ENCODE measurements at places on chromosomes 4 and X.

DNA sequence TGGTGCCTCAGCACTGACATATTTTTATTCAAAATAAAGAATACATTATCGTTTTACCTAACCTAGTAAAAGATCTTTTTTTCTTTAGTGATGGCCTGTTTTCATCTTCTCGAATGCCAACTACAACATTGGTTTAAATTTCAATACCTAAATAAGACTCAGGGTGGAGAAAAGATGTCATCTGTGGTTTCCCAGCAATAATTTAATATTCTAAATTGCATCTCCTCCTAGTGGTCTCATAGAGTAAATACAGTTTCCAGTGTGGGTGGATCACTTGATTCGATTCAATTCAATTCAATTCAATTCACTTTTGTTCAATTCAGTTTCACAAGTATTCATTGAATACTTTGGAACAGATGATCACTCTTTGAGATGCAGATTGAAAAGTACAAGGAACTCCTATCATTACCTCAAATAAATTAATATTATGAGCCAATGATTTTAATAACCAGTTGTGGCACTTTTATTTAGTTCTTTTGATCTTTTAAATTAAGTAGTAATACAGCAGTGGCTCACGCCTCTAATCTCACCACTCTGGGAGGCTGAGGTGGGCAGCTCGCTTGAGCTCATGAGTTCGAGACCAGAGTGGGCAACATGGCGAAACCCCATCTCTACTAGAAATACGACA is 427.2 kb downstream of the FAT4 start:
- peak; percentile 31 for DNase-seq

DNA sequence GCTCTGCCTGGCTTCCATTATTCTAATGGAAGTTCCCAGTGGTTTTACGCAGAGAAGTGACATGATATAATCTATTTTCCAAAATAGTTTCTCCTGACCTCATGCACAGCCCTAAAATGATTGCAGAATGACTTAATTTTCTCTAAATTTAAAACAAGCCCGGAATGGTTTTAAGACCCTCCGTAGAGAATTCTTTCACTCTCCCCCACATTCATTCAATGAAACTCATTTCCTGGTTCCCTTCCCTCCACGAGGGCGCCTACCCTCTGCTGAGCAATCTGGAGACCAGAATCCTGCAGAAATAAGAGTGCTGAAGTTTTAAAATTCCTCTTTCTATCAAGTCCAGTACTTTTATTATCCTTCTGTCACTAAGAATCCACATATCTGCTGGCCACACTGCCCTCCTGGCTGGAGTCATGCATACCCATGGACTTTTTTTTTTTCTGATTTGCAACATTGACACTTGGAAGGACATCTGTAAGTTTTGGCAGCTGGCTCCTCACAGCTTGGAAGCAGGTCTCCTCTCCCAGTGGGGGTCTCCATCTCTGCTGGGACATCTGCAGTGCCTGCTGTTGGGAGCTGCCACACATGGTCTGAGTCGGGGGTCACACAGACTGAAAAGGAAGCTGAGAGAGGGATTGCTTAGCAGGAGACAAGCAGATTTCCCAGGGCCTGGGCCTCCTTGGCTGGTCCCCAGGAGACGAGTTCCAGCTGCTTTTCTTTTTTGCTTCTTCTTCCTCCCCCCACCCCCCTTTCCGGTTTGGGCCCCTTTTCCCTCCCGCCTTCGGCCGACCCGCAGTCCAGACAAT is 86.1 kb downstream of the SOWAHB start:
- peak; percentile 77 for DNase-seq

DNA sequence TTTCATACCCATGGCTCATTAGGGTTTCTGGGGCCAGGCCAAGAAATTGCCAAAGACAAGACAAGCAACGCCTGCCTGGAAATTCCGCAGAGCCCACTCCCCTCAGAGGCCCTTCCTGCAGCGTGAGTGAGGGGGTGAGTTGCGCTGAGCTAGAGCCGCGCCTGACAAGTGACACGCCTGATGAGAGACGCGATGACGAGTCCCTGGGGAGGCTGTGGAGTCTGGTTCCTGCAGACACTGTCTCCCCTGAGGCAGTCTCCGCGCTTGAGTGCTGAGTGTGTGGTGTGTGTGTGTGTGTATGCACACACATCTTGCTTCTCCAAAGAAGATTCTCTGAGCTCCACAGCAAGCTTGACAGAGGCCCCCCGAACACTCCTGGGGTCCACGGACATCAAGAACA is 269.8 kb downstream of the BCOR start:
- no peak for DNase-seq

GRCh38 chr4:176291748-176292147 is 22.7 kb upstream of the ASB5 start:
- no peak for DNase-seq

- DNase-seq = peak; percentile 53
Measured at GRCh38 chr4:112523764-112524505, 8.0 kb upstream of the NEUROG2 start.

DNA sequence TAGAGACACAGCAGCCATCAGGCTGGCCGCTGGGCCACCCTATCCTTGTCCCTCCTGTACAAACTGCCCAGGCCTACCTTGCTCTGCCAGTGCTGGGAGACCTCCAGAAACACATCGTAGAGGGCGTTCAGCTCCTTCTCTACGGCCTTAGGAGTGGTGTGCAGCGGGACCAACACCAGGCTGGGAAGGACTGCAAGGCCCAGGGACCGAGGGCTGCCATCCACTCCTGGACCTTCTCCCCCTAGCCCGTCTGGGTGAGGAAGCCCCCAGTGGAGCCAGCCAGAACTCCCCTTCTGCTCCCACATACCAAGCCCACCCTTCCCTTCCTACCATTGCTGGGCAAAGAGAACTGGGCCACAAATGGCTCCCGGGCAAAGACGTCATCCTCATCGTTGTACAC is 5.0 kb downstream of the RPL10 start:
- DNase-seq = no peak

DNA sequence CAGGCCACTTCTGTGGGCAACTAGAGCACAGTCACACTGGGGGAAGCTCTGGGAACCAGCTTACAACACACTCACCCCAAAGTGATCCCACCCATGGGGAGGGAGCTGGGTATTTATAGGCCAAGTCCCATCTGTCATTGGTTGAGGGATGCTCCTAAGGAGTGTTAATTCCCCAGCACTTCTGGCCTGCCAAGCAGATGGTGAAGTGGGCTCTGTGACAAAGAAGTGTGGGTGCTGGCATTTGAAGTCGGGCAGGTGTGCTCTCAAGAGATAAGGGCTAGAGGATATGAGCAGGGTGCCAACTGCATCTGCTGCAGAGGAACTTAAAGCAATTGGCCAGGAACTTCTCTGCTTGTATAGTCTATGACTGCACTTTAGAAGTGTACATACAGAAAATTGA is 30.9 kb downstream of the PTCHD1 start:
- no peak for DNase-seq

GRCh38 chr4:155032521-155033229 is 175.8 kb upstream of the NPY2R start:
- no peak for DNase-seq

- no peak for DNase-seq
Measured at GRCh38 chr4:95749204-95749603, 90.7 kb upstream of the PDHA2 start.

DNA sequence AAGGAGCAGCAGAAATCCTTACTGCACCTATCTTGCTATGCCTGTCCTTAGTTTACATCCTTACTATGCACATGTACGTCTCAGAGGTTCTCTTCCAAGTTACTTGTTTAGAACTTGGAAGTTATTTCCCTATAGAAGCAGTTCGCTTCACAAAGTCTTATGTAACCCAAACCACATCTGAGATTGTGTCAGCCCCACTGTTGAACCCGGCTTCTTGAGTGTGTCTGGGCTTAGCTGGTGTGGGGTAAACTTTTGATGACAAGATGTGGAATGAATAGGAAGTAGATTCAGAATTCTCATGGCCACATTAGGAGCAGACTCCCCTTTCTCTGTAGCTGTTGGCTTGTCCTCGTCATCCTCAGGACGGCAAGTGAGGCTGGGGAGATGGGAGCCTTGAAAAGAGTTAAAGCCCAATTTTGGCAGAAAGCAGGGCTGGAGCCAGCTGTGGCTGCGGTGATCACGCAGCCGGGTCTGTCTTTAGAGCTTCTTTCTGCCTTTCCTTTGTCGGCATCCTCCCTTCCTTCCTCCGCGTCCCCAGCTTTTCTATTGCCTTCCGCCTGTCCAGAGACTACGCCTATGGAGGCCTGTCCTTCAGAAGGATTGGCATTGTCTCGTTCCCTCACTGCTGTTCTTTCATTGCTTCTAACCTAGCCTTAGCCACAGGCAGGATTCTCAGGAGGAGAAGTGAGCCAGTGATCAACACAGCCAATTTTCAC is 23.0 kb upstream of the LIMCH1 start:
- no peak for DNase-seq

DNA sequence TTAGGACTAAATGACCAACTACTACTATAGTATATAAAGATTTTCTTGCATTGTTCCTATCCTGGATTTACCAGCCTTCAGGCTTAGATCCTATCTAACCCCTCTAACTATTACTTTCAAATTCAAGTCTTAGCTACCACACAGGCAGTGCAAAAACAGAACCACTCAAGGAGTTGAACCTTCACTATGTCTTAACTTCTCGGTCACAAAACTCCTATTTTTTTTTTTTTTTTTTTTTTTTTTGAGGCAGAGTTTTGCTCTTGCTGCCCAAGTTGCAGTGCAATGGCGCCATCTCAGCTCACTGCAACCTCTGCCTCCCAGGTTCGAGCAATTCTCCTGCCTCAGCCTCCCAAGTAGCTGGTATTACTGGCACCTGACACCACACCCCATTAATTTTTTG is 6.3 kb upstream of the FAM200B start:
- no peak for DNase-seq

- peak; percentile 95 for DNase-seq
Measured at GRCh38 chr4:74682567-74683359, 111.6 kb downstream of the BTC start.

GRCh38 chr4:93730251-93730650 is 98.3 kb upstream of the ATOH1 start:
- no peak for DNase-seq

- DNase-seq = no peak
Measured at GRCh38 chr4:40515037-40515397, 114.6 kb downstream of the RBM47 start.

DNA sequence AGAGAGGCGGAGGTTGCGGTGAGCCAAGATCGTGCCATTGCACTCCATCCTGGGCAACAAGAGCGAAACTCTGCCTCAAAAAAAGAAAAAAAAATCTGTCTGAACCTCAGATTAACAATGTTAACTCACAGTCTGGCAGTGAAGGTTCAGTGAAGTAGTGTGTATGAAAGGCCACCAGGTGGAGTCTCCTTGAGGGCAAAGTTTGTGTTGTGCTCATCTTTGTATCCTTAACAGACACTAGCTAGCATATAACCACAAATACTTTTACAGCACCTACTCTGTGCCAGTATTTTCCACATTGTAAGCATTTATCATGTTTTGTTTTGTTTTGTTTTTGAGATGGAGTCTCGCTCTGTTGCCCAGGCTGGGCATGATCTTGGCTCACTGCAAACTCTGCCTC is 46.0 kb upstream of the MGST2 start:
- peak; percentile 48 for DNase-seq

GRCh38 chrX:39645178-39645895 is 452.4 kb downstream of the BCOR start:
- peak; percentile 54 for DNase-seq

DNA sequence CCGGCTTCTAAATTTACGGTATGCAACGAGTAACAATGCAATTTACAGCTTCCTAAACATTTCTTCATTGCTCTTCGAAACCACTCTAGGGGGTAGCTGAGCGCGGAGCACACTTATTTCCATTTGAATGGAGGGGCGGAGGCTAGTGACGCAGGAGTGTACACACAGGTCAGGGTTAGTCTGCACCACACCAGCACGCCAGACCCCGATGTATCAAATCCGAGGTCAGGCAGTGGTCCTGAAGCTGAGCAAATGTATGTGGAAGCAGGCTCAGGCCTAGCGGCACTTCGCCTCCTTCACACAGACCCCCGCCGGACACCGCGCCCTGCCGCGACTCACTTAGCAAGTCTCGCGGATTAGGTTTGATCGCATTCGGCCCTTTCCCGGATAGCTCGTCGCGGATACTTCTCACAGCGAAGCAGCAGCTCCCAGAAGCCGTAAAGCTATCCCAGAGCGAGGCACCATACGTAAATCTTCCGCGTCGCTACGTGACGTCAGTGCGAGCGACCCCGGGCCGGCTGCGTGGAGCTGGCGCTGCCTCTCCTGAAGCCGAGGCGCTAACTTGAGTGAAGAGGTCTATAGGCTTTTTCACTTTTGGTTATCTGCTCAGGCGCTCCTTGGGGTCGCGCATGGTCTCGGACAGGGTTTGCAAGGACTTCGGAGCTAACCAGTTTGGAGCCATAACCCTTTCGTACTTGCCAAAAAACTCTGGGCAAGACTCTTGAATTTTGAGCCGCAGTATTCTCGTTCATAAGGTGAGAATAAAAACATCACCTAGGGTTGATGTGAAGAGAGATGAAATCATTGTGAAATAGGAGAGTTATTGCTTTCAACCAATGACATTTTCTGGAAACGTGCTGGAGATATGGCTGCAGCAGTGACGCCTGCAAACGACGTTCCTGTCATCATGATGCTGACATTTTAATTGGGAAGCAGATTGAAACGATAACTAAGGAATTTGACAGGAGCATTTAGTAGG is at the start of gene AASDH:
Gene AASDH (minus strand): TSS at position 469 of the 979 bp plus-strand sequence. CDS start 3,192 bp downstream, outside the sequence.
- DNase-seq = peak; percentile 92

DNA sequence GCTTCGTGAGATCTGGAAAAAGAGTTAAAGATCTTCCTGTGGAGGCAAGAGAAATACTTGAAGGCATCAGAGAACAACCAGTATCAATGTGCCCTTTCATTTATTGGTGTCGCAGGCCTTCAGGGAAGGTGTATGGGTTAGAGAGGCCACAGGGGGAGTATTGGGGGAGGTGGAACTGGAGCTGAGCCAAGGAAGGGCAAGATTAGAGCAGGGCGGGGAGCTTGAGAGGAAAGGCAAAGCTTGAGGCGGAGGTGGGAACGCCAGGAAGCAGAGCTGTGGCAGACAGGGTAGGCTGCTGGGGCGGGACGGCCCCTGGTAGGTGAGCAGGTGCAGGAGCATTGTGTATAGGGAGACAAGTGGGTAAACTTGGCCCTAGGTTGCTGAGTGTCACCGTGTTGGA is 329.9 kb downstream of the ARHGAP10 start:
- DNase-seq = no peak

DNA sequence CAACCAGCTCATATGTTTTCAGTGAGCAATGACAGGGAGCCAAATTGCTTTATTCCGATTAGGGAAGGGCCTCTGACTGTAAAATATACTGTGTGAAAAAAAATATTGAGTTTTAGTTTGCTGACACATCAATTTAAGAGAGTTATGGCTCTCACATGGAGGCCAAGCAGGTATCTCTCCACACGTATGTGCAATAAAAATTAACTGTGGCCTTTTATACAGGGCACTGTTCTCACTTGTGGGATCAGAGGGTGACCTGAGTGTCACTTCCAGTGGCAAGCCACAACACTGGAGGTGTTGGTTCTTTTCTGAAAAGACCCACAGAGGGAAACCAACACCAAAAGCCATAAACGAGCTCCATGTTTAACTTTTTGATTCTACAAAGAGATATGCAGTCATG is 462.8 kb downstream of the MID1IP1 start:
- no peak for DNase-seq

DNA sequence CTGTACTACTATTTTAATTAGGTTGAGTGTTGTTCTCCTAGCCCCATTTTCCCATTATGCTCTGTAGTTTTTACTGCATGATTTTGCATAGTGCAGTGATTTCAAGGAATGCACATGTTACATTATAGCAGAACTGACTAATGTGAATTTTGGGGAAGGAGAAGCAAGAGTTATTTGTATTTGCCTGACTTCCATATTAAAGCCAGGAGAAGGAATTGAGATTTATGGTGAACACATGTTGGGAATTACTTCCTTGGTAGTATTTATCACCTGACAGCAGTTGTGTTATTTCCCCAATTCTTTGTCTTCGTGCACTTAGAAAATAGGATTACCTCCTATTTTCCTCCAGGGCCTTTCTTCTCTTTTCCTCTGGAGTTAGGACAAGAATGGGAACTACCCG is 3.2 kb downstream of the TMEM144 start:
- DNase-seq = no peak

All from EL (cell line).